ENCODE measurements at places on chromosomes 7 and 10.

DNA sequence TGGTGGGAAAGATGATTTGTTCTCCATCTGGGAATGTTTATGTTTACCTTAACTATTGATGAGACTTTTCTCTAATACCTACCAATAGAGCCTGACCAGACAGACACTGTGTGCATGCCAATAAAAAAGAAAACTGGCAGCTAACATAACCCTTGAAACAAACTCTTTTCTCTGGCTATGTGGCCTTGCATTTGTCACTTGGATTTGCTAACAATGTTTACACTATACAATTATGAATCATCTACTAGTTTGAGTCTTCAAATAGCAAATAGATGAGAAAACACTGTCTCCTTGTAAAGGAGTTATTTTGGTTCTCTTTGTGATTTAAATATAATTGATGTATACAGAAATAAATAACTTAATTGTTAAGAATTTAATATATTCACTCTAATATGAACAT, 273.1 kb downstream of the SEMA3D start:
- H3K4me1 ChIP-seq = no peaks in the 10 kb centered on the region
- no peak overlapping the region for H3K4me3 ChIP-seq
- no peaks in the 10 kb centered on the region for H3K27me3 ChIP-seq

DNA sequence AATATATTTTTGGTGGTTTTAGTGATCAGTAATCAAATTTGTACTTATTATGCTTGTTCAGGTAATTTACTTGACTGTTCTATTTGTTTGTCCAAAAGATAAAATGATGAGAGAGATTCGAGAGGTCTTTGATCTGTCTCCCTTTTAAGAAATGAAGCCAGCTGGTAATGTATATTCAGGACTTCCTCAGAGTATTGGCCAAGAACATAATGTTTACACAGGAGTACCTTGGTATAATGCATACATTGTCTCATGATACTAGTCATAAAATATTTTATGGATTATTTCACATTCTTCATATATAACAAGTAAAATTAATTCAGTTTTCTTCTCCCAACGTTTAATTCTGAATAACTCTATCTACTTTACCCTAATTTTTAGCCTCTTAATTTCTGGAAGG, 100.9 kb downstream of the REEP3 start:
- H3K4me1 ChIP-seq = no peaks in the 10 kb centered on the region
- no peaks in the 10 kb centered on the region for H3K36me3 ChIP-seq
- no peak overlapping the region for H3K27ac ChIP-seq
- no peak for DNase-seq
- H3K27me3 ChIP-seq = no peaks in the 10 kb centered on the region

DNA sequence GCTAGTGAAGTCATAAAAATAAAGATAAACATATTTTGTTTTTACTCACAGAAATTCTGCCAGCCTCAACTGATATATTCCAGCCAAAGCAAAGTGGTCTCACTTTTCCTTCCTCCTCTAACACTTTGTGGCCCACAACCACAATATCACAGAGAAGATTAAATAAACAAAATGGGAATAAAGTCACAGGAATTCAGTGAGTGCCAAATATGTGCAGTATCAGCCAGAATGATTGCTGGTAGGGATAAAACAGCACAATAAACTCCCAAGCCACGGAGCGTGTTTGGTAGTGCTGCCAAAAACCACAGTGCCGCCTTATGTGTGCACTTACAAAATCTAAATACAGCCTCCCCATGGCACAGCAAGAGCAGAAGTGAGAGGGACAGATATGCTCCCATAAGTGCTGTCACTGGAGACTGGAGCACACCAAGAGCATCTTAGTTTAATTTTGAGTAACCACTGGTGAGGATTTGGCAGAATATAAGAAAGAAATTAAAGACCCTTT, 155.8 kb downstream of the POM121L12 start:
- no peaks in the 10 kb centered on the region for H3K27me3 ChIP-seq
- no peaks in the 10 kb centered on the region for H3K4me1 ChIP-seq
- no peaks in the 10 kb centered on the region for H3K36me3 ChIP-seq

- DNase-seq = no peak
- no peaks in the 10 kb centered on the region for H3K36me3 ChIP-seq
- no peak overlapping the region for H3K27ac ChIP-seq
- no peaks in the 10 kb centered on the region for H3K27me3 ChIP-seq
Measured at GRCh38 chr10:97765201-97765600, 6.6 kb downstream of the SFRP5 start.

DNA sequence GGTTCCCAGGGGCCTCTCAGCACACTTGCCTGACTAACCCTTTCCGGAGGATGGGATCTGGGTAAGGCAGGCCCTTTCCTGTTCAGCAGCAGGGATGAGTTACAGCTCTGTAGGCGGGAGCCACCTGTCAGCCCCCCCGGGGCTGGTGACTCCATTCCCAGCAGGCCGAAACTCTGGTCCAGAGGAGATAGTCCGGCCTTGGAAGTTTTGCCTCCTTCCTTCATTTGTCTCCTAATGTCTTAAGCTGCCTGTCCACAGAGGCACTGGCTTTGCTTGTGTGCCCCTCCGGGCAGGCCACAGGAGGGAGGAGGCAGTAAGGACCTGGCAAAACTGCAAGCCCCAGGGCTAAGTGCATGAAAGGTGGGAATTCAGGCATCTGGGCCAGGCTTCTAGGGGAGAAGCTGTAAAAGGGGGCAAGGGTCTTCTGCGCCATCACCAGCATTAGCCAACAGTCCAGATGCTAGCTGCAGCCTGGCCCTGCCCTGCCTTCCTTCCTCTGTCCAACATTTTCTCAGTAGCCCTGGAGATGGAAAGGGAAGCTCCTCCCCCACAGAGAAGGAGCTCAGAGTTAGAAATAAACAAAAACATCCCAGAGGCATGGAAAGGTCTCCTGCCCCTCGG, 1.2 kb downstream of the ADIRF start:
- no peak for DNase-seq
- H3K36me3 ChIP-seq = no peaks in the 10 kb centered on the region
- no peaks in the 10 kb centered on the region for H3K27me3 ChIP-seq
- H3K4me1 ChIP-seq = peaks cover 38% of the 10 kb centered on the region

DNA sequence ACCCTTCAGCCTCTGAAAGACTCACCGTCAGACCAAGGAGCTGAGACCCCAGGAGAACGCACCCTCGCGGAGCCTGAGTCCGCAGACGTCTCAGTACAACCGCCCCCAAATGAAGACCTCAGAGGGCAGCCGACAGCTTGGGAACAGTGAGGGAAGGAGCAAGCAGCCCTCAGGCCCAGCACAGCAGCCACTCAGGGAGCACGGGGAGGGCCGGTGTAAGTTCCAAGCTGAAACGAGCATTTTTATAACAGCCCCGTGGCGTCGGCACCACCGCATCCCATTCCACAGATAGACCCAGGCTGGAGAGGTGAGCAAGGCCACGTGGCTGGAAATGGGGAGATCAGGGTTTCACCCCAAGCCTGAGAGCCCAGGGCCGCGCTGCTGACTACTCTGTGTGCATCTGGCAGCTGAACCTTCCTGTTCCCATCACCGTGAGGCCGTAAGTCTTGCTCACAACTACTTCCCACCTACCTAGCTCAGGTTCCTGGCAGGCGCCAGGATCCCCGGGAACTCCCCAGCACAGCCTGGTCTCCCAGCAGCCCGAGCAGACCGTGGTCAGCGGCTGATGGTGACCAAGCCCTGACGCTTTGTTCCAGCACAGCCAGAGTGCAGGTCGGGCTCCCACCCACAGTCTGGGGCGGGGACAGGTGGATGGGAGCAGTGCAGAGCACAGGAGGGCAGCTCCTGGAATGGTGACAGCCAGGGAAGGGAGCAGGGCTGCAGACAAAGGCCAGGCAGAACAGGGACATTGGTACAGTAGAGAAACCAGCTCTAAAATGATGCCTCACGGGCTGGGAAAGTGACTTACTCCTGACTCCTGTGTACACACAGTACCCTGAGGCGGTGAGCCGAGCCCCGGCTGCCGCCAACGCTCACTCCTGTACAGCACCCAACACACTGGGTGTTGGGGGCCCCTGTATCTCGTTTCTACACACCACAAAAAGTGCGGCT, 6.1 kb upstream of the NOM1 start:
- no peak for DNase-seq
- H3K4me1 ChIP-seq = no peaks in the 10 kb centered on the region
- H3K4me3 ChIP-seq = no peak overlapping the region

GRCh38 chr10:78301891-78302738, 268.5 kb downstream of the RPS24 start:
- peaks cover 16% of the 10 kb centered on the region for H3K4me1 ChIP-seq
- H3K27me3 ChIP-seq = no peaks in the 10 kb centered on the region
- no peak overlapping the region for H3K4me3 ChIP-seq
- no peaks in the 10 kb centered on the region for H3K36me3 ChIP-seq
- peak overlapping the region; percentile 61 for H3K27ac ChIP-seq

- no peaks in the 10 kb centered on the region for H3K27me3 ChIP-seq
- H3K36me3 ChIP-seq = no peaks in the 10 kb centered on the region
- no peak overlapping the region for H3K27ac ChIP-seq
- no peak overlapping the region for H3K4me3 ChIP-seq
- H3K4me1 ChIP-seq = no peaks in the 10 kb centered on the region
- no peak for DNase-seq
Measured at GRCh38 chr10:131580674-131581073, 269.2 kb upstream of the TCERG1L start.

DNA sequence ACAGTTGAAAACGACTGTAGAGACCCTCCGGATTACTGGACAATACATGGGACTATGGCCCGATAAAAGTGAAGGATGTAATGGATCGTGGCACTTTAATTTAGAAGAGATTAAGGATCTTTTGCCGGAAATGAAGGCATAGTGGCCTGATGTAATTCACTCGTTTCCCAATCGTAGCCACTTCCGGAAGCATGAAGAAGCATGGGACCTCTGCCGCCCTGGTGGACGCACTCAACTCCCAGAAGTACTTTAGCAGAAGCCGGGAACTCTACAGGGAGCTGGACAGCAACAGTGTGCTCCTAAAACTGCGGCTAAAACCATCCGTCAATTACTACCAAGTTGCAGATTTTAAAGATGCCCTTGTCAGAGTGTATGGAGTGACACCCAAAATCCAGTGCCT, 59.6 kb upstream of the NUPR2 start:
- no peak overlapping the region for H3K27ac ChIP-seq
- H3K4me3 ChIP-seq = peak overlapping the region; percentile 73
- no peaks in the 10 kb centered on the region for H3K36me3 ChIP-seq

DNA sequence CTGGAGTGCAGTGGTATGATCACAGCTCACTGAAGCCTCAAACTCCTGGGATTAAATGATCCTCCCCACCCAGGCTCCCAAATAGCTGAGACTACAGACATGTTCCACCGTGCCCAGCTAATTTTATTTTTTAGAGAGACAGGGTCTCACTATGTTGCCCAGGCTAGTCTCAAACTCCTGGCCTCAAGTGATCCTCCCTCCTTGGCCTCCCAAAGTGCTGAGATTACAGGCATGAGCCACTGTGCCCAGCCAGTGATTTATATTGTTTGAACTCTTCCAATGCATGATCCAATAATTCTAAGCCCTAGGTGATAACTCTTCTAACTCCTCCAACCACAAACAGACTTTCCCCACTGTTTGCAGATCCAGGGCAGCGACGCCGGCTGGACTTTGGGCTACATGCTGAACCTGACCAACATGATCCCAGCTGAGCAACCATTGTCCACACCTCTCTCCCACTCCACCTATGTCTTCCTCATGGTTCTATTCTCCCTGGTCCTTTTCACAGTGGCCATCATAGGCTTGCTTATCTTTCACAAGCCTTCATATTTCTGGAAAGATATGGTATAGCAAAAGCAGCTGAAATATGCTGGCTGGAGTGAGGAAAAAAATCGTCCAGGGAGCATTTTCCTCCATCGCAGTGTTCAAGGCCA, 41.8 kb upstream of the CC2D2B start:
- DNase-seq = no peak
- no peak overlapping the region for H3K27ac ChIP-seq
- no peaks in the 10 kb centered on the region for H3K27me3 ChIP-seq
- H3K36me3 ChIP-seq = no peaks in the 10 kb centered on the region

- no peak overlapping the region for H3K27ac ChIP-seq
- no peak overlapping the region for H3K4me3 ChIP-seq
- no peaks in the 10 kb centered on the region for H3K36me3 ChIP-seq
Measured at GRCh38 chr10:65827359-65827758, 1098.5 kb upstream of the LRRTM3 start.

DNA sequence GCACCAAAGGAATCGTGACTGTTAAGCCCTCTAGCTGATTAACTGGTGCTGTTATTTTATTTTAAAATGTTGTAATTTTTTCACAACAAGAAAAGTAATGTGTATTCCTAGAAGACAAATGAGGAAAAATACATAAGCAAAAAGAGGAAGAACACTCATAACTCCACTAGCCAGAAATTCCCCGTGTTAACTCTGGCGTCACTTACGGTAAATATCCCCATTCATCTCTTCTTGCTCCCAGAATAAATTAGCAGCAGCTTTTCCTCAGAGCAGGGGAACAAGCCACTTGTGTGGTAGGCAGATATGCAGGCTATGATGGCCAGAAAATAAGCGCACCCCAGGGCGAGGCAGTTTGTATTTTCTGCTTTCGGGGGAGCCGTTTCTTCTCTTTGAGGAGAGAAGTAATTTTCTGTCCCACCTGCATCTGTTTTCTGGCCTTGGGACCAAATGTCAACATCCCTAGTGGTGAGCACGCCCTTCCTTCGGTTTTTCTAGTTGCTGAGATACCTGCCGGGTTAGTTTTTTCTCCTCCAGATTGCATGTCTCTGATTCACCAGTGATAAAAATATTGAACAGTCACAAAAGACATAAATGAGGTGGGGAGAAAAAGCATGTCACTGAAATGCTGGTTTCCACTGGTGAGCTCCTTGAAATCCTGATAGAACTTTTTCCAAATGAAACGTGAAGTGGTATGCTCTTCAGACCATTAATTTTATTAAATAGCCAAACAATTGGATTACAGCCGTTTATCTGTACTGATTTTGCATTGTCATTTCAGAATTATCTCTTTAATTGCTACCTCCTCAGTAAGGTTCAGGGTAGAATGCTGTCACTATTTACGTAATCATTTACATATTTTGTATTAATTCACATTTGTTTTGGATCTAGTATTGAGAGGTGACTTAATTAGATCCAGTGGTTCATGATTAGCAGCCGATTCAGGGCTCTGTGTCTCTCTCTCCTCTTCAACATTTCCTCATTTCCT, 268.1 kb downstream of the CAMK1D start:
- no peaks in the 10 kb centered on the region for H3K36me3 ChIP-seq
- DNase-seq = no peak
- no peaks in the 10 kb centered on the region for H3K4me1 ChIP-seq
- H3K4me3 ChIP-seq = no peak overlapping the region

DNA sequence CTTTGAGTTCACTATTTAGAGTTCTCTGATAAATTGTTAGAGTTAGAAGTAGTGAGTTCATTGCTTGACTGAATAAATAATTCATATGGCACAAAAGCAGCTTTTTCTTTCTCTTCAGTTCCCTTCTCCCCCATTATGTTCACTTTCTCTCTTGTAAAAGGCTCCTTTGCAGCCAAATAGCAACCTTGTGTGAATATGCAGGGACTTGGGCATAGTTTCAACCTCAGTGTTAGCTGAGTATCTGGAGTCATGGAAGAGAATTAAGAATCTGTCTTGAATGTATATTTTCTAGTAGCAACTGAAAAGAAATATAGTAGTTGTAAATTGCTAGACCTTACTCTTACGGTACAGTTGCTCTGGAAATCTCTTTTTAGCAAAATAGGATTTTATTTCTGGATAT, 31.9 kb downstream of the ZEB1 start:
- DNase-seq = no peak
- no peaks in the 10 kb centered on the region for H3K27me3 ChIP-seq
- no peaks in the 10 kb centered on the region for H3K36me3 ChIP-seq
- no peak overlapping the region for H3K27ac ChIP-seq

- no peaks in the 10 kb centered on the region for H3K27me3 ChIP-seq
- no peaks in the 10 kb centered on the region for H3K4me1 ChIP-seq
- no peak overlapping the region for H3K4me3 ChIP-seq
Measured at GRCh38 chr10:3324612-3325038, 152.0 kb upstream of the PITRM1 start.
